ENCODE measurements at places on chromosomes 4 and X.

GRCh38 chrX:46737462-46737861 lies 21.5 kb downstream of the SLC9A7 start:
- no peak for DNase-seq

GRCh38 chrX:2317527-2318055 lies 183.2 kb downstream of the DHRSX start:
- no peak for DNase-seq

DNA sequence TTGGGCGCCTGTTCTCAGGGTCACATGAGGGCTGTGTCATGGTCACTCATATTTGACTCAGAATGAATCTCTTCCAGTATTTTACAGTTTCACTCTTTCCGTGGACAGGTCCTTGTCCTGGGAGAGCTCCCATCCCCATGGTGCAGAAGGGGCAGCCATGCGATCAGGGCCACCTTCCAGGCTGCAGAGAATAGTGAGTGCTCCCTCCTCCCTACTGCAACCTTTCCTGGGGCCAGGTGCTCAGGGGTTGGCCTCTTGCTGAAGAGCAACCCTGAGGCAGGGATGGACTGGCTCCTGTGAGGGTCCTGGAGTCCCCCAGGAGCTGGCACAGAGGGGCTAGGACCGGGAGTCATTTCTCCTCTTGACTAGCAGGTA lies 108.4 kb downstream of the ABLIM2 start:
- DNase-seq: no peak

GRCh38 chr4:41332510-41333054 lies 75.9 kb downstream of the UCHL1 start:
- DNase-seq: no peak

DNA sequence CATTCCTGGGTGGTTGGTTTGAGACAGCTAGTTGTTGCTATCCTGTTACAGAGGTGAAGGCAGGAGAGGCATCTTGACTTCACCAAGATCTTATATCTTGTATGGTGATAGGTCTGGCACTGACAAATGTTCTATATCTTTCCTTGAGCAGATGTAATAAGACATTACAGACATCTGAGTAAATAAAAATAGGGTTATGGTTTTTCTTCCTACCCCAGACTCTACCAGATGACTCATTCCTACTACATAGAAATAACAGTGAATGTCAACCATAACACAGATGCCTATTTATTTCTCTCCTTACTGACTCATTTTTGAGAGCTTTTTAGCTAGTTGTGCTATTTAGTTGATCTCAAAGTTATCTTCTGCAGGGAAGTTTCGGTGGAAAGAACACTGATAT lies 21.9 kb downstream of the HNRNPH2 start:
- no peak for DNase-seq

- no peak for DNase-seq
Observed at GRCh38 chrX:69094977-69095669, 70.1 kb downstream of the PJA1 start.

- no peak for DNase-seq
Observed at GRCh38 chr4:53622739-53623151, 31.5 kb upstream of the LNX1 start.

DNA sequence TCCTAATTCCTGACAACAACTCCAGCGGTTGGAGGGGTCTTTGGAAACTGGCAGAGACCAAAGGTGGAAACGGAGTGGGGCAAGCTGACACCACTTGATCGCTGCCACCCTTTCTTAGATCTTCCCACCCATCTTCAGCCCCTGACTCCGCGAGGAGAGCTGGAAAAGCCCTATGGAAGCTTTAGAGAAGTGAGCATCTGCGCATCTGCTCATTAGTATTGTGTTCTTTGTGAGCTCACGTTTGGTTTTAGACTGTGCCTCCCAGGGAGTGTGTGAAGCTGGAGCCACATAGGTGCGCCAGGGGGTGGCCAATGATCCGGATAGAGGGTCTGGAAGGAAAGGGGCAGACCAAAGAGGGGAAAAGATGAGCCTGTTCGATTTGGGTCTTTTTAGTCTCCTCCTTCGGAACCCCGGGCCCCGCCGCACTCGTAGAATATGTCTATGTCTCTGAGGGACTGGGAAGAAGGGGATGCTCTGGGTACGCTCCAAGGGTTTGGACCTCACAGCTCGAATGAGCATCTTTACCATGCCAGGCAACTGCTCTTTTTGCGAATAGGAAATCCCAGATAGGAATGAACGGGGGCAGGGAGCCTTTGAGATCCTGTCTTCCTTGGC lies 578 bp upstream of the DKK2 start:
- no peak for DNase-seq

DNA sequence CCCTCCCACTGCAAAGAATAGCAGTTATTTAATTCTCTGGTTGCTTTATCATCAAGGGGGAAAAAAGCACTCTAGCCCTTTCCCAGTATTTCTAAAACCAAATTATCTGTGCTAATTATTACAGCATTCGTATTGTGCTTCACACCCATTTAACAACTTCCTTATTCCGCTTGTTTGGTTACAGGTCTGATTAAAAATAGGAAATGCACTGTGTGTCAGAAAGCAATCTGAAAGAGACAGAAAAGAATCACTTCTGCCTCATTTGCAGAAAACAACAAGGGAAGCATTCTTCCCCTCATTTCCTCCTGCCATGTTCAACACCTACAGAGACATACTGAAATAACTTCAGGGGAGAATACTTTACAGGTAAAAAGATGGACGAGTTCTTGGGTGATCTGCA lies 114.9 kb upstream of the MAP3K15 start:
- DNase-seq: no peak

- DNase-seq: no peak
Observed at GRCh38 chr4:3483471-3483921, 20.4 kb downstream of the DOK7 start.

GRCh38 chr4:101370663-101371210 lies 23.4 kb upstream of the PPP3CA start:
- DNase-seq: no peak

DNA sequence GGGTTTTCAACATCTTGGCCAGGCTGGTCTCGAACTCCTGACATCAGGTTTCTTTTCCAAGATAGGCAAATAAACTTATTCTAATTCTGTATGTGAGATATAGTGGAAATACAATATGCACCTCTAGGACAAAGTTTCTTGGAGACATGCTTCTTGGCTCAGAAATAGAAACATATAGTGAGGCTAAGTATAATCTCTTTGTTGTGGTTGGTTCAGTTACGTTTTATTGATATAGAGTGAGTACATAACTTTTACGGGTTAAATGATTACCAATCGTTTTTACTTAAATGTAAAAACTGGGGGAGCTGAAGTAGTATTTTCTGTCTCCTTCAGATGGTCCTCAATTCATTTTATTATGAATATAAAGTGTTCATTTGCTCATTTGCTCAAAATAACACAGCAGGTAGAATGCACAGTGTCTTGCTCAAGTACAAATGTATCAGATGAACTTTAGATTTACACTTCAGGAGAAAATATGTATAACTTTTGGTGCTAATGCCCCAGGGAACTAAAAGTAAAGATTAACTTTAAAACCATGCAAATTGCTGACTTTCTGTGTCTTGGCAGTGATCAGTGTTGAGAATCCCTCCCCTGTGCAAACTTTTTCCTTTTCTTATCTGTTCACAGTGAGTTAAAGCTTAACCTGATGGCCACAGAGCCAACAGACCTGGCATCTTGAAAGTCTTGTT lies 77.6 kb downstream of the AFF1 start:
- no peak for DNase-seq

DNA sequence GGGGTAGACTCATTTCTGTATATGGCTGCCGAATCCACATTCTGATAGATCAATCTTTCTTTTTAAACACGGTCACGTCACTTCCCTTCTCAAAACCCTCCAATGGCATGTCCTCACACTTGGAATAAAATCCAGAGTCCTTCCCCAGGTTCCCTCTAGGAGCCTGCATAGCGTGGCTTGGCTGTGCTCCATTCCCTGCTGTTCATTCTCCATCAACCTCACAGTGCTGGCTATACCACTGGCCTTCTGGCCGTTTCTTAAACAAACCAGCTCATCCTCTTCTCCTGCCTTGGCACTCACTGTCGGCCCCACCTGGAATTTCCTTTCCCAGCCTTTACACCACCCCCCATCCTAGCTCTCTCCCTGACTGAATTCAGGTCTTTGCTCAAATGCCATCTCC lies 77.1 kb downstream of the RBM47 start:
- DNase-seq: no peak

DNA sequence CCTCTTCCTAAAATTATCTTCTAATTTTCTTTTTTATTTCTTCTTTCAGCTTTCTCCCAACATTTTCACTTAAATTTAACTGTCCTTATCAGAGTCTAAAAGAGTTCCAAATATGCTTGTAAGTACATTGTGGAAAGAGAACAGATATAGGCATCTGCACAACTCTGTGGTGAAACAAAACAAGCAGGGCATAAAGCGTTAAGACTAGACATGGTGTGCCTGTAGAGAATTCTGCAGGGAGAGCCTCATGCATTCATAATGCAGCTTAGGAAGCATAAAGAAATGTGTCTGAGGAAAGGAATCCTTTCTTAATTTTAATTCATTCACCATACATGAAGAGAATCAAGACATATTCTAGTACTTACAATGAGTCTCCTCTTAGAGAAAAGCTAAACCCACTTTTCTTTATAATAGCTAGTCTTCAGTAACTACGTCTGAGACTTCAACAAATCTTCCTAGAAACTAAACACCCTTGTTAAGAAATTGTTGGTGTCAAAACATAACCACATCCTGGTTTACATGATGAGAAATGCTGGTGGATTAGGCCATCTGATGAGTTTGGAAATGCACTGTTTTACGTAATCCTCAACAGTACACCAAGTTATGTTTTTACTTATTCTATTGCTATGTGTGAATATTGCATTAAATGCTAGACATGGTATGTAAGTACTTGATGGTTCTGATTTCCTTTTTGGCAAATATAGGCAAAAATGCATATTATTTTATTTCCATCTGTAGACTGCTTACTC lies 307.8 kb upstream of the GIMD1 start:
- no peak for DNase-seq

DNA sequence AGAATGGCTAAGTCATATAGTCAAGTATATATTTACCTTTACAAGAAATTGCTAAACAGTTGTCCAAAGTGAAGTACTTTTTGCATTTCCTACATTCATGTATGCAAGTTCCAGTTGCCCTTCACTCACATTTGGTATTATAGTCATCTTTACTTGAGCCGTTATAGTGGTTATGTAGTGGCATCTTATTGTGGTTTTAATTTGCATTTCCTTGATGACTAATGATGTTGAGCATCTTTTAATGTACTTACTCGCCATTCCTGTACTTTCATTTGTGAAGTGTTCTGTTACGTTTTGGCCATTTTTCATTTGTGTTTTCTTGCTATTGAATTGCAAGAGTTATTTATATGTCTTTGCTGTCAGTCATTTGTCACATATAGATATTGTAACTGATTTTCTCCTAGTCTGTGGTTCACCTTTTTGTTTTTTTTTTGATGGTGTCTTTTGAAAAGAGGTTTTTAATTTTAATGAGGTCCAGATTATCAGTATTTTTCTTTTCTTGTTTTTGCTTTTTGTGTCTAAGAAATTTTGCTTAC lies 27.6 kb downstream of the ARFIP1 start:
- DNase-seq: no peak

Data from activated T-cell treated with anti-CD3 and anti-CD28 coated beads, Interleukin-2, amount 50 U/mL, for 1 hour (primary cell).